ENCODE measurements at places on chromosomes 2 and 18. TPM values are rescaled to one million over a fixed set of nuclear protein-coding genes. Genes with fewer than 3 reads are reported as not detected.

ANKRD62 gene
- not detected for total RNA-seq

SOWAHC gene
- total RNA-seq: 4.8 TPM

MGAT4A gene
- under 0.01 TPM for total RNA-seq

COMMD1 gene
- 60.4 TPM for total RNA-seq

ADRA2B gene
- total RNA-seq: not detected

ADAM23 gene
- total RNA-seq: 3.9 TPM

HEATR5B gene
- 17.9 TPM for total RNA-seq

DPY30 gene
- total RNA-seq: 120 TPM

All from IMR-90 (cell line).